ENCODE measurements at places on chromosomes 1 and 21. TPM values are rescaled to one million over a fixed set of nuclear protein-coding genes. Genes with fewer than 3 reads are reported as not detected.

GRCh38 chr21:46063734-46064680 is 33.9 kb upstream of the COL6A2 start:
- H3K4me3 ChIP-seq = peak overlapping the region; percentile 47
- H3K4me1 ChIP-seq = peaks cover 19% of the 10 kb centered on the region
- H3K27me3 ChIP-seq = no peaks in the 10 kb centered on the region
- H3K27ac ChIP-seq = peak overlapping the region; percentile 5
- no peak for DNase-seq

GRCh38 chr1:36450919-36451305 is 661 bp upstream of the OSCP1 start:
- H3K4me1 ChIP-seq = peaks cover 19% of the 10 kb centered on the region
- no peak for DNase-seq
- peaks cover 9% of the 10 kb centered on the region for H3K36me3 ChIP-seq
- no peaks in the 10 kb centered on the region for H3K27me3 ChIP-seq

GRCh38 chr21:31781737-31782136 is 49.8 kb upstream of the SCAF4 start:
- no peaks in the 10 kb centered on the region for H3K36me3 ChIP-seq
- H3K4me3 ChIP-seq = no peak overlapping the region
- H3K27me3 ChIP-seq = peaks cover 10% of the 10 kb centered on the region
- H3K27ac ChIP-seq = no peak overlapping the region
- no peak for DNase-seq
- peaks cover 5% of the 10 kb centered on the region for H3K4me1 ChIP-seq

DNA sequence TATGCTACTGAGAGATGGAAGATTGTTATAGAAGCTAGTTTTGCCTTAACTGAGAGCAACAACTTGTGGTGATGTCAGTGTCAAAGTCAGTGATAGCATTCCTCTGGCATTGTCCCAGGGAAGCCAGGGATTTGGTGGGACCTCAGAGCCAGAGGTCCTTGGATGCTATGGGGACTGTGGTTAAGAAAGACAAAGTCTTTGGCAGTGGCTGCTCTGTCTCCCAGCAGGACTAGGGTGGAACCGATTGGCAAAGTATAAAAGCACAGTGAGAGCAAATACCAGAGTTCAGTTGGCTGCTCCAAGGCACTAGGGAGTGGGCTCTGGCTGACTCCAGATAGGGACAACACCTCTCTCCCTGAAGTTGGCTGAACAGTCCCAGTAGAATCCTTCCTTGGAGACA is 104.8 kb downstream of the GDAP2 start:
- no peak overlapping the region for H3K27ac ChIP-seq
- H3K27me3 ChIP-seq = peaks cover 18% of the 10 kb centered on the region
- no peaks in the 10 kb centered on the region for H3K4me1 ChIP-seq
- peaks cover 9% of the 10 kb centered on the region for H3K36me3 ChIP-seq

GRCh38 chr1:201511396-201511940 is 4.5 kb upstream of the CSRP1 start:
- DNase-seq = no peak
- H3K27ac ChIP-seq = no peak overlapping the region
- H3K4me1 ChIP-seq = peaks cover 23% of the 10 kb centered on the region
- peaks cover 4% of the 10 kb centered on the region for H3K36me3 ChIP-seq
- H3K4me3 ChIP-seq = no peak overlapping the region
- no peaks in the 10 kb centered on the region for H3K27me3 ChIP-seq

DNA sequence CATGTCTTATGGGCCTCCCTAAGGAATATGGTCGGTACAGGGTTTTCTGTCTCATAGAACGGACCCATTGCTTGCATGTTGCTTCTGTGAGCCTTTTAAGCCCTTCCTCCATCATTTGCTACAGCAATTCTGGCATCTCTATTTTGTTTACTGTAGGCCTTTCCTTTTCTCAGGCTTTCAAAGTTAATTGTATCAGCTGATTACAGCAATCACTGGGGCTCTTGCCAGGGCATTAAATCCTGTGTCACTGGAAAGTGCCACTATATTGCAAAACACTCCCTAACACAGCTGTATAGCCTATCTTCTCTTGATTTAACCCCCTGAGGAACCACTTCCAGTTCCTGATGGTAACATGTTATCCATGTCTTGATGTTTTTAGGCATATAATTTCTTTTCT is 156.5 kb downstream of the PDE4B start:
- no peaks in the 10 kb centered on the region for H3K4me1 ChIP-seq
- H3K27me3 ChIP-seq = peaks cover 23% of the 10 kb centered on the region
- DNase-seq = no peak
- no peak overlapping the region for H3K4me3 ChIP-seq
- no peaks in the 10 kb centered on the region for H3K36me3 ChIP-seq
- no peak overlapping the region for H3K27ac ChIP-seq

DNA sequence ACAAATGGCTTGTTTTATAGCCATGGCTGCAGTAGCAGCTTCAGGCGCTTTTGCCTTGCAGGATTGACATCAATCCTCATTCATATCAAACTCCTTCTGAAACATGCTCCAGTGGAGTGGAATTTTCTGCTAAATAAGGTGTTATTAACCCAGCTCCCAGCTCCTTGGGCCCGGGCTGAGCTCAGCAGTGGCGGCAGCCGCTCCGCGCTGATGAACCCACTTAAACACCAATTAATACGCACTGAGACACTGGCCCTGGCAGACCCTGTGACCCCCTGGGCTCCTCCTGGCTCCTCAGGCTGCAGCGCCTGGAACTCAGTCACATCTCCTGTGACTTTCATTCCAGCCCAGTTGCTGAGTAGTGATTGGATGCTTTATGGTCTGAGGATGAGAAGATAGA is 137.4 kb upstream of the GRIK3 start:
- no peak for DNase-seq
- H3K27ac ChIP-seq = no peak overlapping the region
- peaks cover 18% of the 10 kb centered on the region for H3K27me3 ChIP-seq
- no peaks in the 10 kb centered on the region for H3K4me1 ChIP-seq
- no peak overlapping the region for H3K4me3 ChIP-seq

DNA sequence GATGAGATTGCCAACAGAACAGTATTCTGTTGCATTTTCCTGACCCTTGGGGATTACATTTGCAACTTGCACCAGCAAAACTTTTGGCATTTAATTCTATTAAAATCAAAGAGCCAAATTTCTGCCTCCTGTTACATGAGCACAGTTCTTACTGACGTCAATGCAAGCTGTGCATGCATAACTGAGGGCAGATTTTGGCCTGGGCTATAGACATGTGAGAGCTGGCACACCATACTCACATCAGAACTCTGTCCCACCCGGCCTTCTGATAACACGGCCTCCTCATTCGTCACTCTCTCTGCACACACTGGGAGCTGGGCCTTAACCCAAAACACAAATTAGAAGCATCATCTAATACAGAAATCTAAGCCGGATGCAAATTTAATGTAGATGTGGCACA is 31.5 kb downstream of the PAPPA2 start:
- no peak overlapping the region for H3K4me3 ChIP-seq
- no peaks in the 10 kb centered on the region for H3K36me3 ChIP-seq
- no peaks in the 10 kb centered on the region for H3K4me1 ChIP-seq
- H3K27ac ChIP-seq = no peak overlapping the region

DNA sequence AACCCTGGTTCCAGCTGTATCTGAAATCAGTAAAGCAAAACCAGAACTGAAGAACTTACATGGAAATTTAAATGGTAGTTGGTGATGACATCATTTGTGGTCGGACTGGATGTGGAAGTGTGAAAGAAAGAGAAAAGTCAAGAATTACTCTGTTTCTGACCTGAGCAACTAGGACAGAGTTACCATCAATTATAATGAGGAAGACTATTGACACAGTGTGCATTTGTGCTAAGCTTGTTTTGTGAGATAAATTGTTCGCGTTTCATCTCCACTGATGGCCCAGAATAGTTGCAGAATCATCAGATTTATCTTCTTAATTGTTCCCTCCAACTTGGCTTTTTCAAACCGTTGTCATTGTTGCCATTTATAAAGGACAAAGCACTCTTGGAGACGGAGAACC is 410.6 kb upstream of the DEPDC1 start:
- H3K36me3 ChIP-seq = no peaks in the 10 kb centered on the region
- peaks cover 4% of the 10 kb centered on the region for H3K27me3 ChIP-seq
- H3K27ac ChIP-seq = no peak overlapping the region
- DNase-seq = no peak

DNA sequence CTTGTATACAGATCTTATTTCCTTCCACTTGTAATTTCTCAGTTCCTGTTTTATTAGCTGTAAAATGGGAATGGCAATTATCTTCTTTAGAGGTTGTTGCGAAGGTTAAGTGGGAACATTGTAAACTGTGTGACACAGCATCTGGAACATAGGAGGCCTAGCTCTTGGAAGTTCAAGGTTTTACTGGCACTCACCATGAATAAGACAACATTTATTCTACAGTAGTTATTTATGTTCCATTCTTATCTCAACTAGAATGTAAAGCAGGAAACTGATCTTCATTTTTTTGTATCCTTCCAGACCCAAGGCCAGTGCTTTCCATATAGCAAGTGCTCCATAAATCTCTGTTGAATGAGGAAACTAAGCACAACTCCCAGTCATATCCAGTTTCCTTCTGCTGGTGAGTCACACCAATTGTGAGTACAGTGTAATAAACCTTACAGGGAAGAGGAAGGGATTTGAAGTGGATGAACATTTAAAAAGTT is 1.4 kb downstream of the BCL10 start:
- DNase-seq = no peak
- peaks cover 57% of the 10 kb centered on the region for H3K4me1 ChIP-seq
- H3K27ac ChIP-seq = peak overlapping the region; percentile 97
- H3K27me3 ChIP-seq = no peaks in the 10 kb centered on the region
- peak overlapping the region; percentile 88 for H3K4me3 ChIP-seq
- H3K36me3 ChIP-seq = peaks cover 31% of the 10 kb centered on the region

GRCh38 chr1:164723296-164723798 is 164.4 kb downstream of the PBX1 start:
- DNase-seq = no peak
- H3K4me3 ChIP-seq = no peak overlapping the region
- H3K36me3 ChIP-seq = no peaks in the 10 kb centered on the region
- H3K27me3 ChIP-seq = peaks cover 17% of the 10 kb centered on the region
- H3K4me1 ChIP-seq = peaks cover 7% of the 10 kb centered on the region

- no peaks in the 10 kb centered on the region for H3K4me1 ChIP-seq
- H3K27me3 ChIP-seq = no peaks in the 10 kb centered on the region
- no peak overlapping the region for H3K27ac ChIP-seq
- DNase-seq = no peak
- H3K4me3 ChIP-seq = no peak overlapping the region
These were observed 103.0 kb downstream of the CAMTA1 start for GRCh38 chr1:6888268-6888667.

GRCh38 chr21:32741336-32741735 is 13.5 kb upstream of the SYNJ1 start:
- DNase-seq = no peak
- H3K27ac ChIP-seq = no peak overlapping the region
- no peak overlapping the region for H3K4me3 ChIP-seq
- no peaks in the 10 kb centered on the region for H3K4me1 ChIP-seq
- H3K36me3 ChIP-seq = peaks cover 90% of the 10 kb centered on the region

GRCh38 chr1:206465951-206466350 is 4.3 kb upstream of the IKBKE start:
- peak overlapping the region; percentile 42 for H3K4me3 ChIP-seq
- no peaks in the 10 kb centered on the region for H3K36me3 ChIP-seq
- H3K27me3 ChIP-seq = no peaks in the 10 kb centered on the region
- no peak for DNase-seq

DNA sequence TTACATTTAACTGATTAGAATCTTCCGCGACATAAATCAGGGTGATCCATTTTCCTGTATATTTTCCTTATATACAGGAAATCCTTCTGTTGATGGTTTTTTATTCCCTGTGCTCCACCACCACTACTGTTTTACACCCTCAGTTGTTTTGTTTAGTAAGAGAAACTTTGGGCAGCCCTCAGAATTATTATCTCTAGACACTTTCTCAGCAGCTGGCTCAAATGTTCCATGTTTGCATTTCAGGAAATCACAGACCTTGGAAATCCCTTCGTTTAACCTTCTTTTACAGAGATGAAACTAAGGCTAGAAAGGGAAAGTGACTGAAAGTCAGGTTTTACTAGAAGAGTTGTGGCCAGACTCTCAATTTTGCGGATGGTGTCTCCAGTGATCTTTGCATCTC is 15.2 kb downstream of the ZNF697 start:
- no peak overlapping the region for H3K4me3 ChIP-seq
- no peak overlapping the region for H3K27ac ChIP-seq
- H3K36me3 ChIP-seq = no peaks in the 10 kb centered on the region
- no peak for DNase-seq
- H3K4me1 ChIP-seq = no peaks in the 10 kb centered on the region

DNA sequence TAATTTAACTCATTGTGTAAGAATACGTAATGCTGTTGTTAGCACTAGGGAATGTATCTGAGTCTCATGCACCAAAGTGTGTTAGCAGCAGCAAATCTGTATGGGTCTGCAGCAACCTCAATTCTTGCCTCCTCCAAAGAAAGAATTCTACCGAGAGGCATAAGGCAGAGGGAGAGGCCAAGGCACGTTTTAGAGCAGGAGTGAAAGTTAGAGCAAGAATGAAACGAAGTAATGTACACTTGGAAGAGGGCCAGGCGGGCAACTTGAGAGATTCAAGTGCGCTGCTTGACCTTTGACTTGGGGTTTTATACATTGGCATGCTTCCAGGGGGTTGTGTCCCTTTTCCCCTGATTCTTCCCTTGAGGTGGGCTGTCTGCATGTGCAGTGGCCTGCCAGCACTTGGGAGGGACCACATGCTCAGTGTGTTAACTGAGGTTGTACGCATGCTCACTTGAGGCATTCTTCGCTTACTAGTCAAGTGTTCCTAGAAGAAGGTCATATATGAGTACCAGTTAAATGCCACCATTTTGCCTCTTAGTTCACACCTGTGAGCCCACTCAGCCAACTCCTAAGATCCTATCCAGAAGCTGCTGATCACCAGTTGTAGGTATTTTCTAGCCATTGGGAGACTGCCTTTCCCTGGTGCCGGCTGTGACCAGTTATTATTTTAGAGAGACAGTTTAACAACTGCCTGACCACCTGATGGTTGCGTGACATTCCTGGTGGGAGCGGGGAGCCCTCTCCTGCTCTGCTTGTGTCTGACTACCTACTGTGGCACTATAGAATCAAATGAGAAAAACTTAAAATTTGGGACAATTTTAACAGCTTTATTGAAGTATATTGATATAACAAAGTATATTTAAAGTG is 2.7 kb upstream of the CNN3 start:
- no peak overlapping the region for H3K4me3 ChIP-seq
- peaks cover 19% of the 10 kb centered on the region for H3K4me1 ChIP-seq
- DNase-seq = no peak
- no peaks in the 10 kb centered on the region for H3K36me3 ChIP-seq

DNA sequence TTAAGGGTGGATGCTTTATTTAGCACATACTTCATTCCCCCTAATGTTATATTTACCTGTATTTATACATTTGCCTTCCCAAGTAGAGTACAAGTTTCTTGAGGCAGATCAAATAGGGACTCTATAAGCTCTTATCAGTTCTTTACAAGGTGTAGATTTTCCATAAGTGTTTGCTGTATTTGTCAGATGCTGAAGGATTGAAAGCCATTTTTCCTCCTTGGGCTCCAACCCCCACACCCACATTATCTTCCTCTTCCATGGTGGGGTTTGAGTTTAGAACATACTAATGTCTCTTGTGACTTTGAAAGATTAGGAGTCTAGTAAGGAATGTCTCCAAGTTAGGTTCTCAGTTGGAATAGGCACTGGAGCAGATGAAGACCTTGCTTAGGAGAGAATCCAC is 2.4 kb upstream of the CHI3L2 start:
- DNase-seq = no peak
- H3K4me3 ChIP-seq = peak overlapping the region; percentile 78
- H3K36me3 ChIP-seq = no peaks in the 10 kb centered on the region
- no peaks in the 10 kb centered on the region for H3K27me3 ChIP-seq
- H3K4me1 ChIP-seq = peaks cover 52% of the 10 kb centered on the region
- peak overlapping the region; percentile 92 for H3K27ac ChIP-seq

Gene PTGS2
- total RNA-seq = not detected

Gene EPS8L3
- not detected for total RNA-seq

Gene CHD5
- total RNA-seq = 0.14 TPM

Gene HCRTR1
- total RNA-seq = not detected

Gene WDTC1
- 58.2 TPM for total RNA-seq

Gene FCMR
- 742 TPM for total RNA-seq

Gene CCDC30
- 5.4 TPM for total RNA-seq

Gene FCRL1
- 14.0 TPM for total RNA-seq

Measured in naive thymus-derived CD8-positive, alpha-beta T cell (primary cell).